ENCODE measurements at places on chromosomes 4 and X.

DNA sequence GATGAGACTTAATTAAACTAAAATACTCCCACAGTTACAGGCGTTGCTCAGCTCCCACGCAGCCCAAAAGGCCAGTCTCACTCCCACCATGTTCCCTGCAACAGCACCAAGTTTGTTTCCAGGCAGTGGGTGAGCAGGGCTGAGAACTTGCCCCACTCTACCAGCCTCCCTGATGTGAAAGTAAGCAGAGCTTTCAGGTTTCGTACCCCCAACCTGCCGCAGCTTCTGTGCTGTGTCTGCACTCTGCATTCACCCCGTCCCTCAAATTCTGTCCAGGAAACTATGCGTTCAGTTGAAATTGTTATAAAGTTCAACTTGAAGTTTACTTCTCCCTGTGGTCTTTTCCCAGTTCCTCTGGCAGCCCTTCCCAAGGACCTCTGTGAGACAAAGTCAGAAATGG lies 17.2 kb downstream of the GLUD2 start:
- no peak for DNase-seq

- DNase-seq = no peak
Measured at GRCh38 chr4:141056473-141056872, 76.8 kb downstream of the RNF150 start.

- DNase-seq = no peak
Measured at GRCh38 chrX:55702671-55703070, 14.9 kb upstream of the RRAGB start.

DNA sequence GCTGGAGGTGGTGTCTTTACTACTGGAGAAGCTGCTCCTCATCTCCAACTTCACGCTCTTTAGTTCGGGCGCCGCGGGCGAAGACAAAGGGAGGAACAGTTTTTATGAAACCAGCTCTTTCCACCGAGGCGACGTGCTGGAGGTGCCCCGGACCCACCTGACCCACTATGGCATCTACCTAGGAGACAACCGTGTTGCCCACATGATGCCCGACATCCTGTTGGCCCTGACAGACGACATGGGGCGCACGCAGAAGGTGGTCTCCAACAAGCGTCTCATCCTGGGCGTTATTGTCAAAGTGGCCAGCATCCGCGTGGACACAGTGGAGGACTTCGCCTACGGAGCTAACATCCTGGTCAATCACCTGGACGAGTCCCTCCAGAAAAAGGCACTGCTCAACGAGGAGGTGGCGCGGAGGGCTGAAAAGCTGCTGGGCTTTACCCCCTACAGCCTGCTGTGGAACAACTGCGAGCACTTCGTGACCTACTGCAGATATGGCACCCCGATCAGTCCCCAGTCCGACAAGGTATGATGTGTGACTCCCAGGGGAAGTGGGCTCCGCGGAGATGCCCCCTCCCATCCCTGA lies 634 bp downstream of the LRAT start:
- no peak for DNase-seq

DNA sequence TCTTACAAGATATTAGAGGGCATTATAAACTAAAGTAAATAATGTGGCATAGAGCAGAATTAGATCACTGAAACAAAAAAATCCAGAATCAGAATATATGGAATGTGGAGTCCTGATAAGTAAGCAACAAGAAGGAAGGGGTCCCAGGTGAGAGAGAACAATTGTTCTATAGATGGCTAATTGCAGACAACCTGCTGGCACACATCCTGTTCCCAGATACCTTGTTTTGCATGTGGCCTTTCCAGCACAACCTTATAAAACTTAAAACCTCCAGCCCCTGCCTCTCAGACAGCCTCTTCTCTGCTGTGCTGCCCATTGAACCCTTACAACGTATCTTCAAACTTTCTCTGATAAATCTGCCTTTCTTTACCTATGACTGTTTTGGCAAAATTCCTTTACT lies 4.7 kb upstream of the ZNF674 start:
- no peak for DNase-seq

DNA sequence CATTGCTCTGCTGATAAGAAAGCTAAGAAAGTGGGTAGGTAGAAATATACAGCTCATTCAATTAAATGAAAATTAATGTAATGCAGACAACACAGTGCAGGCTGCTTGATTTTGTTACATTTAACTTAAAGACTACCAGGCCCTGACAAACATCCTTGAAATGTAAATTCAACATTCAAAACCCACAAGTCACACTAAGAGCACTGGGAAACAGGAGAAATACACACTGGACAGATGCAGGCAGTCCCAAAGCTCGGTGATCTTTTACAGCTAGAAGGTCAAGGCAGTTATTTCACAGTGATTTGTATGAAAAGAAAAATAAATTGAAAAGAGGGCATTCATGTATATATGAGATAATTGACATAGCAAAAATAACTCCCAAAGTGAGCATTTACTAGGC lies 94.3 kb upstream of the PLAC1 start:
- DNase-seq = no peak

DNA sequence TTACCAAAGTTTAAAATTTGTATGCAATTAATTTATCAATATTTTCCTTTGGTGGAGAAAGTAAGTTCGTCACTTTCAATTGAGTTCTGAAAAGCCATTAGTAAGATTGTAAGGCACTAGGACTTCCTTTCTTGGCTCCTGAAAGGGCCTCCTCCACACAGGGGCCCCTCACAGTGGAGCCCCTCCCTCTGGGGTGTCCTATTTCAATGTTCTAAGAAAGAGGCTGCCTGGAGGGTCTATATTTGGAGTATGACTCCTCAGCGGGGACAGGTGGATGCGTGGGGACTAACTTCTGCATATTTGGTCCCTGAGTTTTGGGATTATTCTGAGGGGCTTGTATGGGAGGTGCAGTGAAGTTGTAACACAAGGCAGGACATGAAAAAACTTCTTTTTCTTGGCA lies 1.6 kb upstream of the ARMCX4 start:
- DNase-seq = no peak
